ENCODE measurements at places on chromosomes 16 and 17. TPM values are rescaled to one million over a fixed set of nuclear protein-coding genes. Genes with fewer than 3 reads are reported as not detected.

DNA sequence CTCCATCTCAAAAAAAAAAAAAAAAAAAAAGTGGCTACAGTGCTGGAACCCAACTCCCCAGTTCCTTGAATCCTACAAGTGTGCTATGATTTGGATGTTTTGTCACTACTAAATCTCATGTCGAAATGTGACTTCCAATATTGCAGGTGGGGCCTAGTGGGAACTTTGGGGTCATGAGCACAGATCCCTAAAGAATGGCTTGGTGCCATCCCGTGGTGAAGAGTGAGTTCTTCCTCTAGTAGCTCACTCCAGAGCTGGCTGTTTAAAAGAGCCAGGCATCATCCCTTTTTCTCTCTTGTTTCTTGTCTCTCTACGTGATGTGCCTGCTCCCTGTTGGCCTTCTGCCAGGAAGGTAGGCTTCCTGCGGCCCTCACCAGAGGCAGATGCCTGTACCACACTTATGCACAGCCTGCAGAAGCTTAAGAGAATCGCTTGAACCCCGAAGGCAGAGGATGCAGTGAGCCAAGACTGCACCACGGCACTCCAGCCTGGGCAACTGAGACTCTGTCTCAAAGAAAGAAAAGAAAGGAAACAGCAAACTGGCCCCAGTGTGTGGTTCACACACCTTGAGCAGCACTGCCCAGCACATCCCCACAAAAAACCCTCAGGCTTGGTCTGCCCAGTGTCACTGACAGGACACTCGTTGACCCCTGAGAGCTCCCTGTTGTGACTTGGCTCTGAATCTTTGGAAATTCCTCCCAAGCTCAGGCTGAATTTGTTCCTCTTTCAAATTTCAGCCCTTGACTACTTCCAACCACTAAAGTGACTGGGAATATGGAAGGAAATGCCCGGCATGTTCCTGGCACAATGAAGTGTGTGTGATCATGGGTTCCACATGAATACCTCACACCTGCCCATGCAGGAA is 3.1 kb downstream of the MT1E start:
- DNase-seq: no peak

DNA sequence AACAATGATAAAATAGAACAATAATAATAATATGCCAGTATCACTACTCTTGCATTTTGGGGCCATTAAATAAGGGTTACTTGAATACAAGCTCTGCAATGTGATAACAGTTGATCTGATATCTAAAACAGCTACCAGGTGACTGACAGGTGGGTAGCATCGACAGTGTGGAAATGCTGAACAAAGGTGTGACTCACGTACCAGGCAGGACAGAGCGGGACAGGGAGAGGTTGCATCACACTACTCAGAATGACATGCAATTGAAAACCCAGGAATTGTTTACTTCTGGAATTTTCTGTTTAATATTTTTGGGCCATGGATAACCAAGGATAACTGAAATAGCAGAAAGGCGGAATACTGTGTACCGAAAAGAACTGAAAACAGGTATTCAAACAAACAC is 15.8 kb upstream of the ZNF19 start:
- DNase-seq: no peak

DNA sequence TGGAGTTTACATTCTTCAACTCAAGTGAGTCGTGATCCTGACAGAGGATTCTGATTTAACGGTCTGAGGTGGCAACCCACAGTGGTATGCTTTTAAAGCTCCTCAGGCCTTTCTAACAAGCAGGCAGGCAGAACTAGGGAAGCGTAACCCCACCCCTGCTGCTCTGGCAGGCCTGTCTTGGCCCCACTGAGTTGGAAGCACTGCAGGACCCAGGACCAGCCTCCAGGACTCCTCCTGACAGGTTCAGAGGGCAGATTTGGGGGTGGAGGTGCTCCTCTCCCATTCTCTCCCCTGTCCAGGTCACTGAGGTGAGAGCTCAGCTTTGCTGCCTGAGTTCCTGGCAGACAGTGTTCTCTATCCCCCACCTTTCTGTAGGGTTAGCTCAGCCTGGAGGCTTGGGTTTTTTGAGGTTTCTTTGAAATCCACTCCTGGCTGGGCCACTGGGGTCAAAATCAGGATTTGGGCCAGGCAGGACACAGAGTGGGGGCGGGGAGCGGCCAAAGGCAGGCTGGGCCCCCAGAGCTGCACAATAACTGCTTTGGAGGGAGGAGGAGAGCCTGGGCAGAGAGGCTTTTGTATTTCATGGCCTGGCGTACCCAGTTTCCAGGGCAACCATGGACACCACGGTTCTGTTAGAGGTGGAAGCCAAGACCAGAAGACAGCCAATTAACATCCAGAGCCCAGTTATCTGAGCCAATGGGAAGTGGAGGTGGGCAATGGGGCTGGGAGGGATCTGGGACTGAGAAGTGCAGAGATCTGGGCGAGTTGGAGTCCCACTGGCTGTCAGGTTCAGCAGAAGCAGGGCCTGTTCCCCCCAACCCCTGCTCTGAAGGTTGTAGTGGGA is 9.5 kb downstream of the MRPL27 start:
- DNase-seq: no peak

DNA sequence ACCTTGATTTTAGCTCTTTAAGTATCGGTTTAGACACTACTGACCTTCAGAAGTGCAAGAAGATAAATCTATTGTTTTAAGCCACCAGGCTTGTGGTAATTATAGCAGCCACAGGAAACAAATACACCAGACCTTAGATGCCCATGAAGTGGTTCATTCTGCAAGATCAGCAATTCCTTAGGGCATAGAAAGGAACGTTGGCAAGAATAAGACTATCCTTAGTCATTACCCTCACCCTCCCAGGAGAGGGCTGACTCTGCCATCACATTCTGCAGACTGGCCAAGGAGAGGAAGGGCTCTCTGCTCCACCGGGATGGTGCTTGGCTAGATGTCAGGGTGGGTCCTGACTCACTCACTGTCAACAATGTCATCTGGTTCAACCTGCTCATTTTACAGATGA is 14.1 kb upstream of the NDEL1 start:
- DNase-seq: no peak

The CNTNAP4 gene
- polyA plus RNA-seq: 0.43 TPM

The CD2BP2 gene
- polyA plus RNA-seq: 59.9 TPM

All from right renal pelvis (tissue), 4 donors.